ENCODE measurements at places on chromosomes 13 and 19.
A peak's percentile ranks its signal among the peaks of the same experiment; 100 is the strongest.

- no peak for DNase-seq
Observed at GRCh38 chr19:55451163-55451964, 8.3 kb upstream of the SHISA7 start.

DNA sequence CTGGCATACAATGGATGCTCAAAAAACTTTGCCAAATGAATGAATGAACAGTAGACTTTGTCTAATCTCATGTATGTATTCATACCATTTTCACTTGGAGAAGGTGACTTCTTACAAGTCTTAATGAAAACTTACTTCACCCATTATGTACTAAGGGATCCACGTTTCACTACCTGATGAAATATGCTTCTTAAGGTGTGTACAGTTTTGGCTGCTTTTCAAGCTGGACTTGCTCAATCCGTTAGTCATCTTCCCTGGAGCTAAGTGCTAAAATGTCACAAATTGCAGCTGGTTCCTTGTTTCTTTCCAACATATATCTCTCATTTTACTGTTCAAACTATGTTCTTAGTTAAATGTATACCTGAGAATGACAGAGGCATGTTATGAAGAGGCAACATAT lies 4.2 kb upstream of the CCNA1 start:
- DNase-seq: no peak

DNA sequence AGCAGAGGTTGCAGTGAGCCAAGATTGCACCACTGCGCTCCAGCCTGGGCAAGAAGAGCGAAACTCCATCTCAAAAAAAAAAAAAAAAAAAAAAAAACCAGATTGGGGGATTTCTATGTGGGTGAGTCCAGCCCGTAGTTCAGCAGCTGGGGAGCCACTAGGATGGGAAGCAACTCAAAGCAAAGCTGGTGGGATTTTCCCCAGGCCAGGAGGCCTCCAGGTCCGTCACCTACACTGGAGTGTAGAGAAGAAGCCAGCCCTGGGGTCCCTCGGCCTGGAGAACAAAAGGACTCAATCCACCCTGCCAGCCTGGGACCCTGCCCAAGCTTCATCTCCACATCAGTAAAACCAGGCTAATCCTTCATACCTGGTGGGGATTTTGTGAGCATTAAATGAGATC lies 121.3 kb upstream of the CACNA1A start:
- DNase-seq: no peak

- no peak for DNase-seq
Observed at GRCh38 chr13:52034616-52035226, 10.2 kb downstream of the UTP14C start.

DNA sequence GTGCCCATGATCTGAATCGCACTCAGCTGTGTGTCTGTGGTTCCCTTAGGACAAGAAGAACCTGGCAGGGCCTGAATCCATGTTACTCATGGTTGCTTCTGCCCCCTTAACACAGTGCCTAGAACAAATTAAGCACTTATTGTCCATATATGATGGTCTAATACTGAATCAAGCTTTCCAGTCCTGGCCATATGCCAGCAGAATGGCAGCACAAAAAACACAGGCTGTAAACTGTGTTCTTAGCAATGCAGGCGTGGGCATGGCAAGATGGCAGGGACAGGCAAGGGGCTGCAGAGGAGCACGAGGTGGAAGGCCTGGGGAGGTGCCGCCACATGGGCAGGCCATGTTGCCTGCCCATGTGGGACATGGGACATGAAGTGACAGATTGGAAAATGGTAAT lies 68.2 kb downstream of the LATS2 start:
- DNase-seq: no peak

DNA sequence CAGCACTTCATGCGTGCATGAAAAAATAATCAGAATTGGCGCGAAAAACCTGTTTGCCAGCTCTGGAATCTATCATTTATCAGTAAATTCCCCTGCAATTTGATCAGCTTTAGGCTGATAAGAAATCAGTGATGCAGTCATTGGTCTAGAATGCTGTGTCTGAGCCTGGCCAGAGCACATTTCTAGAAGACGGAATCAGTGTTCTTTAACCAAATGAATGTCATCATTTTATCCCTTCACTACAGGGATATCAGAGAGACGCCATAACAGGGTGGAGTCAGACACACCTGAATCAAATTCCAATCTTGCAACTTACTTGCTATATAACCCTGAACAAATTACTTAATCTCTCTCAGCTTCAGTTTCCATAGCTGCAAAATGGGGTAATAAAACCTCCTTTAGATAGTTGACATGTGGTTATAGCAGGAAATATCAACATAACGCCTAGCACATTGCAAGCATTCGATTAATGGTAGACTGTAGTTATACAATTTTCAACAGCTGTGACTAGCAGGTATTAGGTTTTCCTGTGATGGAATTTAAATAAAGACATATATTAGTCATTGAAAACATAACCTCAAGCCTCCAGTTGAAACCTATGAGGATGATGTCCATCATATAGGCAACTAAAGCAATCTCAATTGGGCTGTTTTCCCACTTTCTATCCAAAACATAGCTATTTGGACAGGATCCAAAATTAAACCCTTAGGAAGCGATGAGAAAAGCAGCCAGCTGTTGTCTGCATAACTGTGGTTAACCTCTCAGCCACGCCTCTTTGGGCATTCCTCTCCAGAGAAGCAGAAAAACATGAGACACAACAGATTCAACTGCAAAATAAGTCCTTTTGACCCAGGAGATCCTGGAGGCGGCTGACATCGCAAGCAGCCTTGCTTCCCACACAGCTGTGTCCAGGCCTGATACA lies 51.6 kb upstream of the UBL3 start:
- peak; percentile 68 for DNase-seq

DNA sequence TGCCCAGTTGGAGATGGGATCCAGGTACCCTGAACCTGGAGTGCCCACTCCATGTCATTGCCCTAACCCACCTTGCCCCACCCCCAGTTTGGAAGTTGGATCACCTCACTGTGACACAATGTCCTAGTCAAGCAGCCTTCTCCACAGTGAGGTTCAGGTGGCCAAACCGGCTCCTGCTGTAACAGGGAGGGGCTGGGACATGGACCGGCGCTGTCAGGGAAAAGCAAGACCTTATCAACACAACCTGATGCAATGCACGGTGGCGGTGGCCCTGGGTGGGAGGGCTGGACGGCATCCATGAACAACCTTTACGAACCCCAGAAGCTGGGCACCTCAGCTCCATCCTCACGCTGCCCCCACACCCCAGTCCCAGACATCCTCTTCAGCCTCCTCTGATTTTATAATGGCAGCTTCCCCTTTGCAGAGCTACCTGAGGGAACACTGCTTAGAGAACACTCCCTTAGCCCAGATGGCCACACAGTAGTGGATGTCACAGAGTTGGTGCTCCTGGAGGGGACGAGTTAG lies 1.6 kb upstream of the KRTDAP start:
- DNase-seq: no peak

DNA sequence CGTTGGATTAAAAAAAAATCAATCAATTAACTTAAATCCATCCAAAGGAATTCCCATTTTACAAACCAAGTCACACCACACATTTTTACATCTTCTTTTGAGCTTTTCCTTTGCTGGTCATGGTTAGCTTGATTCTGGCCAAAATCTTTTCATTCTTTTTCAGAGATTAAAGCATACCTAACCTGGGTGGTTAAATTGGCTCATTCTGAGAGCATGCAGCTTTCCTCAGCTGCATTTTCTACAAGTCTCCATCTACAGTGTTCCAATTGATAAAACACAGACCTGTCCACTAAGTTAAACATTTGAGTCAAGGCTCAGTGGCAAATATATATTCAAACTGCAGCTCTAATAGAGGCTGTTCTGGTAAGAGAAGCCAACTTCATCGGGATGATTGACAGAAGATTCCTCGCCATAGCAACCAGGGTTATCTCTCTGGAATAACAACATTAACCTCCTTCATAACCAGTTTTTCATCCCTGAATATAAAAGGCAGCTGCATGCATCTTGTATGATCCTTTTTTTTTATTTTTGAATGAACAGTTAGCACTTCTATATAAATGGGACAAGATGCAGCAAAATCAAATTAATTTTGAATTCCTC lies 106.2 kb downstream of the DNAJC15 start:
- no peak for DNase-seq

- no peak for DNase-seq
Observed at GRCh38 chr13:68588623-68589022, 1358.5 kb upstream of the PCDH9 start.

DNA sequence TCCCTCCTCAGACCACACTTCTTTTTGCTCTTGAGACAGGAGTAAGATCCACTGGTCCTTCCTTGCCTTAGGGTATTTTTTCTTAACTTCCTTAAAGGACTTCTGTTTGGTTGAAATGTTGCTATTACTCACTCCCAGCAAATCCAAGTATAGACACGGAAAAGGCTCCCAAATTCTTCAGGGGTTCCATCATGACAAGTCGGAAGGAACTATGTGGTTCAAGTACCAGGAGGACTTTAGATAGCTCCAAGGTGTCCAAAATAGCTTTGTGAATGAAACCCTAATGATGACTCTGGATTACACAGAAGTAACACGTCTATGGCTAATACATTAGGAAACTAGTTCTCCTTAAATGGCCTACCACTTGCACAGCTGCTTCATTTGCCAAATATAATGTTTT lies 238.7 kb downstream of the KCTD12 start:
- no peak for DNase-seq

DNA sequence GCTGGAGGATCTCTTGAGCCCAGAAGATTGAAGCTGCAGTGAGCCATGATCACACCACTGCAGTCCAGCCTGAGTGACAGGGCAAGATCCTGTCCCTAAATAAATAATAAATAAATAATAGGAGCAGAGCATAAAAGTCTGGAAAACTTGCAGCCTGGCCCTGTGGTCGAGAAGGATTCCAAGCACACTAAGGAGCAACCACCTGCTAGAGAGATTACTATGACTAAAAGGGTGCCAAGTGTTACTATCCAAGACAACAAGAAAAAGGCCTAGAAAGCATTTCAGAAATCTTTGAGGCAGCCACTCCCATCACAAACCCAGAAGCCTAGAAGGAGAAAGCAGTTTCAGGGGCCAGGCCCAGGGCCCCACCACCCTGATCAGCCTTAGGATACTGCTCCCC lies 46.1 kb downstream of the LHFPL6 start:
- no peak for DNase-seq

DNA sequence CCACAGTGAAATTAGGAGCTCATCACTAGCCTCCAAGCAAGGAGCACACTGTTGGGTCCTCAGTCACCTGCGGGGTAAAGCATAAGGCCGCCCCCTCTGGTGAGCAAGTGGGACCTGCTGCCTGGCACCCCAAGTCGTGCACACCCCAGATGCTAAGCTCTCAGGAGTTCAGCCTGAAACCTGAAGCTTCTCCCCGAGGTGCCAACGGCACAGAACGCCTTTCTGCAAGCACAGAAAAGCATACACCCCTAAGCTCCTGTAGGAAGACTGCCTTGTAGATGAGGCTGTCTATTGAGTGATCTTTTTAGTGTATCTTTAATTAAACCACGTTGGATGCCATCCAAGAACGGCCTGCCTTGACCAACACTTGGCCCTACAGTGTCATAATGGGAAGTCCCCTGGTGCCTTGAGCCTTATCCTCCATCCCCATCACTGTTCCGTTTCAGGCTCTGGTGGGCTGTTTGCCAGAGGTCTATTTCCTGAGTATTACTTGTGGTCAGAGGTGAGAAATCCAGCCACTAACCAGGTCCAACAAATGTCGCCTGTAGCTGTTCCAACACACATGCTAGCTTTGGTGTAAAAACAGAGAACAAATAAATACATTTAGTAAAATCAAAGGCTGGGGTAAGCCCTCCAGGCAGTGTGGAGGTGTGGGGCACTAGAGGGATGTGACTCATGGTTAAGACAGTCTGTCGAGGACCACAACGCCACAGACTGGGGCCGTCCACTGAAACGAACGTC lies 44.8 kb downstream of the C13orf42 start:
- no peak for DNase-seq

GRCh38 chr13:42255886-42256285 lies 16.1 kb upstream of the AKAP11 start:
- DNase-seq: no peak

GRCh38 chr13:39952249-39953233 lies 297.1 kb downstream of the COG6 start:
- DNase-seq: no peak

DNA sequence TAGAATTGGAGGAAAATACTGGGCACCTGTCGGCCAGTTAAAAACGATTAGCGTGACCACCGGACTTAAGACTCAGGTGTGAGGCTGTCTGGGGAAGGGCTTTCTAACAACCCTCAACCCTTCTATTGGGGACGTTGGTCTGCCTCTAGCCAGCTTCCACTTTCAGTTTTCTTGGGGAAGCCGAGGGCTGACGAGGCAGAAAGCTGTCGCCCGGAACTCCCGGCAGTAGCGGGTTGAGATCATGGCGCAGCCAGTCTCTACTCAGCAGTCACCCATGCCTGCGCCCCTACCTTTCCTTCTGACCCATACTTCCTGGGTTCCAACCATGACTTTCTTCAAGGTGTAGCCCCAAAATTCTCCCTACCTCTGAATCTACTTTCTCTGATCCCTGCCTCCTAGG lies 1424.1 kb downstream of the SLITRK1 start:
- no peak for DNase-seq

DNA sequence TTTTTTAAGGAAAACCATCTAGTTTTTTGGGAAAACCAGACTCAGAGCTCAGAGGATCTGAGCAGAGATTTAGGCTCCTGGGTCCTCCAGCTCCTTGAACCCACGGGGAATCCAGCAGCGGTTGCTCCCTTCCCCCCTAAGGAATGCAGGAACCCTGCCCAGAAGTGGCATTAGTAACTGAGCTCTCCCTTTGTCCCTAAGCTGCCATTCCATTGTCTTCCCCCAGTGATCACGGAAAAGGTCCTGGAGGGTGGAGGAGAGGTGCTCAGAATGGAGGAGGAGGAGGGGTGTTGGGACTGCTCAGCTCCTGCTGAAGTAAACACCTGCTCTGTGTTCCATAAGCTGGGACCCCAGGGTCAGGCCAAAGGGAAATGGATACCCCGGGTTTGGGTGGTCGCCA lies 16.8 kb upstream of the OR1M1 start:
- DNase-seq: no peak

GRCh38 chr13:25915840-25916518 lies 135.8 kb downstream of the SHISA2 start:
- DNase-seq: no peak

GRCh38 chr13:108383667-108384066 lies 114.1 kb downstream of the TNFSF13B start:
- no peak for DNase-seq
